ENCODE measurements at places on chromosomes 4 and X.

DNA sequence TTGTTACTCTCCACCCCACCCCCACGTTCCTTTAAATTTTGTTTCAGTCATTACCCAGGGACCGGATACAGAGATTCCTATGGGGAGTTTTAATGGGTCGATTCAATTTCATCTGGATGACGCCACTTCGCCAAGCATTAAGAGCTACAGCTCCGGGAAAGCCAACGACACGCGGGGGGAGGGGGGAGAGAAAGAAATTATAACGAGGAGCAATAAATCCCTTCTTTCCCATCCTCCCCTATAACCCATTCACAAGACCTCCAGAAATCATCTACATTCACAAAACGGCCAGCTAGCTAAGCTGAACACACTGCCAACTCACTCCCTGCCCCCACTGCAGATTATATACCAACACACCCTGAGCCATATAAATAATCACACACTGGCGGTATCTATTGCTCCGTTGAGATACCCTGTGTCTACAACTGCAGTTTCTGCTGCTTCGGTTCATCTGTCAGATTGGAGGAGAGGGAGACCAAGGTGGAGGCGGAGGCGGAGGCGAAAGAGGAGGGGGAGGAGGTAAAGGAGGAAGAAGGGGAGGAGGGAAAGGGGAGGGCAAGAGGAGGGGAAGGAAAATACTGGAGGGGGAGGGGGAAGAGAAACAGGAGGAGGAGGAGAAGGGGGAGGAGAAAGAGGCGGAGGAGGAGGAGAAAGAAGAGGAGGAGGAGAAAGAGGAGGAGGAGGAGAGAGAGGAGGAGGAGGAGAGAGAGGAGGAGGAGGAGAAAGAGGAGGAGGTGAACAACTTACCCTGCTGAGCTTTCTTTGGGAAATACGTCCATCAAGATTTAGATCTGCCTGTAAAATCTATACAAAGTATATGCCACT, 113.9 kb upstream of the VAMP7 start:
- peak; percentile 90 for DNase-seq

GRCh38 chr4:182886205-182886604, 31.0 kb downstream of the DCTD start:
- DNase-seq, result no peak

DNA sequence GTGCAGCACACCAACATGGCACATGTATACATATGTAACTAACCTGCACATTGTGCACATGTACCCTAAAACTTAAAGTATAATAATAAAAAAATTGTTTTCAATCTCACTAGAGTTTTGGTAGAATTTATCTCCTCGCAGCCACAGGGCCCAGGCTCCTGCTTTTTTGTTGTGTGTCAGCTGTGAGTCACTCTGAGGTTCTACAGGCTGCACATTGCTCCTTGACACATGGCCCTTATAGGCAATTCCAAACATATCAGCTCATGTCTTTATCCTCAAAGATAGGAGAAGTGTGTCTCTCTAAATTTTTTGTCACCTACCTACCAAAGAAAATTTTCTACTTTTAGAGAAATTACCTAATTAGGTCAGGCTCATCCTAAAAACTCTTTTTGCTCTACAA, 252.1 kb upstream of the ADGRL3 start:
- DNase-seq, result no peak

- no peak for DNase-seq
These were observed 65.0 kb downstream of the CLDN34 start for GRCh38 chrX:10032147-10032546.

- no peak for DNase-seq
These were observed 24.8 kb downstream of the HOPX start for GRCh38 chr4:56656346-56656643.

DNA sequence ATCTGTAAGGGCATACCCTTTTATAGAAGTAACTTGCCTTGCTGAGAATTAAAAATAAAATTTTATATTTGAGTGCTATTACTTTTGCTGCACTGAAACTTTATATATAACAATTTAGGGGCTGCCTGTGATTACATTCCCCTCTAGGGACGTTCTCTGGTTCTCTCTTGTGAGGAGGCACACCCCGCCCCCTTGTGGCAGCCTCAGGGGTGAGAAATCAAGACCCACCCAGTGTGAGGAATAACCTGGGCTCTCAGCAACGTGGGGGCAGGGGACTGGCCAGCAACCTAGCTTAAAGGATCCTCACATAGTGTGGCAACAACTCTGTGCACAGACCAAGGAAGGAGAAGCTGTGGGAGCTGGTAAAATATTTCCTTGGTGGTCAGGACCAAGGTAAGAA, 43.7 kb downstream of the MAGEA9 start:
- peak; percentile 25 for DNase-seq

DNA sequence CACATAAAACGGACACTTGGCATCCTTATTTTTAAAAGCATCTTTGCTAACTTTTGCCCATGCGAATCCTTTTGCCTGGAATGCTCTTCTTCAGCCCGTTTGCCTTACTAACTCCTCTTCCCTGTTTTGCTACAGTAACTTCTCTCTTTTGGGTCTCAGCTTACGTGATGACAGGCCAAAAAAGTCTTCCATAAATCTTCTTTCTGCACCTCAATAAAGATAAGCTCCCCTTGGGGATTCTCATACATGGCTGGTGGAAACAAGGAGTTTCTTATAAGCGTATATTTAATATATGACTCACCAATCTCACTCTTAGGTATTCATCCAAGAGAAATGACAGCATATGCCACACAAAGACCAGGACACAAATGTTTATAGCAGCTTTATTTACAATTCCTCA, 192.7 kb downstream of the RCHY1 start:
- no peak for DNase-seq

GRCh38 chr4:93828332-93828994, at the start of gene ATOH1:
TSS of gene ATOH1 (plus strand) at chr4:93828753. CDS start at chr4:93828927, 174 bp downstream.
- DNase-seq, result peak; percentile 1

GRCh38 chr4:14184265-14184664, 556.7 kb upstream of the BOD1L1 start:
- DNase-seq, result no peak

- no peak for DNase-seq
These were observed 19.7 kb downstream of the KIT start for GRCh38 chr4:54677416-54677815.

DNA sequence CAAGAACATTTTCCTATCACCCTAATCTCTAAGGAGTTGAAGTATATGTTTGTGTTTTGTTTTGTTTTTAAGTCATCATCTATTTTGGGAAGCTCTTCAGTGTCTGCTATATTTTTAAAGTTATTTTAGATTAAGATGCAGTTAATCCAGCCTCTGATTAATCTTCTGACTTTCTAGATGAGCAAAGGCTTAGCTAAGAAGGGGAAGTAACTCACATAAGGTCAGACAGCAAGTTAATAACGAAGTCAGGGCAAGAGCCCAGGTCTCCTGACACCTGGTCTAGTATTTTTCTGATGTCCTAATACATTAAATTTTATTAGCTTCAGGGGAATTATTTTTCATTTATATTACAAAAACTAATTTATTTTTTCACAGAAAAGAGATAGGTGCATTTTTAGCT, 168.5 kb downstream of the SOWAHB start:
- no peak for DNase-seq

- DNase-seq, result peak; percentile 63
These were observed at the start of gene PCDH19 for GRCh38 chrX:100409610-100410590. TSS of gene PCDH19 (minus strand) at chrX:100410273. CDS start at chrX:100408597, 1,676 bp downstream.
